ENCODE measurements at places on chromosomes 5 and 9. TPM values are rescaled to one million over a fixed set of nuclear protein-coding genes. Genes with fewer than 3 reads are reported as not detected.

GRCh38 chr9:120507936-120508510 lies 71.9 kb downstream of the CDK5RAP2 start:
- no peak for DNase-seq

LRRC70 gene
- total RNA-seq, result 4.5 TPM

- no peak for DNase-seq
These were observed 2.9 kb downstream of the CDKN2A start for GRCh38 chr9:21991072-21991959.

DNA sequence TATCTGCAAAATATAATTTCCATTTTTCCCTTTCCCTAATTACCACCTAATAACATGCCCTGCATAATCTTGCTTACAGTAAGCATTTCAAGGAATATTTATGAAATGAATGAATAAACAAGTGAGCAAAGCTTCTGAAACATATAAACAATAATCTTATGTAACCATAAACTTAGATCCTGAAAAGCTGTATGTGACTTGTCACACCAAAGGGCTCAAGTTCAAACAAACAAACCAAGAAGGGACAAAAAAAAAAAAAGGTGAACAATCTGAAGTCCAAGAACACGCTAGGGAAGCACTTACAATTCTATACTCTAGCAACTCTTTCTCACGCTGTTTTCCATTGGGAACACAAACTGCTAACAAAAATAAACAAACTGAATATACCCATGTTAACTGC lies 36.3 kb downstream of the PLPP1 start:
- DNase-seq, result no peak

SLU7 gene
- total RNA-seq, result 65.6 TPM

HTR1A gene
- total RNA-seq, result not detected

TUSC1 gene
- 23.7 TPM for total RNA-seq

GRCh38 chr5:72418271-72418670 lies 88.9 kb downstream of the ZNF366 start:
- DNase-seq, result no peak

MAN2A1 gene
- total RNA-seq, result 41.8 TPM

TRAF1 gene
- 4.9 TPM for total RNA-seq

ZNF454 gene
- 0.34 TPM for total RNA-seq

DNA sequence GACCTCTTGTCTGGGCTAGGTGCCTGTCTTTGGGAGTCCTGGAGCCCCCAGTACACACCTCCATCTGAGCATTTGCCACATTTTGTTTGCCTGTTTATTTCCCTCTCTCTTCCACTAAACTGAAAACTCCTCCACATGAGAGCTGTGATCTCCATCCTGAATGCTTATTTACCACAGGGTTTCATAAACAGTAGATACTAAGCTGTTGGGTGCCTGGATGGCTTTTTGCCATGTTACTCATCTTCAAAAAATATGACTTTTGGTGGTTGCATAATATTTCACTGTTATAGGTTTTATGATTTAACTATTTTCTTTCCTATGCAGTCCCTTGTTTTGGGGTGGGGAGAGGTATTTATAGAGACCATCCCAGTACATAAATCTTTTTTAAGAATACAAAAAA lies 99.6 kb downstream of the APBA1 start:
- no peak for DNase-seq

DNA sequence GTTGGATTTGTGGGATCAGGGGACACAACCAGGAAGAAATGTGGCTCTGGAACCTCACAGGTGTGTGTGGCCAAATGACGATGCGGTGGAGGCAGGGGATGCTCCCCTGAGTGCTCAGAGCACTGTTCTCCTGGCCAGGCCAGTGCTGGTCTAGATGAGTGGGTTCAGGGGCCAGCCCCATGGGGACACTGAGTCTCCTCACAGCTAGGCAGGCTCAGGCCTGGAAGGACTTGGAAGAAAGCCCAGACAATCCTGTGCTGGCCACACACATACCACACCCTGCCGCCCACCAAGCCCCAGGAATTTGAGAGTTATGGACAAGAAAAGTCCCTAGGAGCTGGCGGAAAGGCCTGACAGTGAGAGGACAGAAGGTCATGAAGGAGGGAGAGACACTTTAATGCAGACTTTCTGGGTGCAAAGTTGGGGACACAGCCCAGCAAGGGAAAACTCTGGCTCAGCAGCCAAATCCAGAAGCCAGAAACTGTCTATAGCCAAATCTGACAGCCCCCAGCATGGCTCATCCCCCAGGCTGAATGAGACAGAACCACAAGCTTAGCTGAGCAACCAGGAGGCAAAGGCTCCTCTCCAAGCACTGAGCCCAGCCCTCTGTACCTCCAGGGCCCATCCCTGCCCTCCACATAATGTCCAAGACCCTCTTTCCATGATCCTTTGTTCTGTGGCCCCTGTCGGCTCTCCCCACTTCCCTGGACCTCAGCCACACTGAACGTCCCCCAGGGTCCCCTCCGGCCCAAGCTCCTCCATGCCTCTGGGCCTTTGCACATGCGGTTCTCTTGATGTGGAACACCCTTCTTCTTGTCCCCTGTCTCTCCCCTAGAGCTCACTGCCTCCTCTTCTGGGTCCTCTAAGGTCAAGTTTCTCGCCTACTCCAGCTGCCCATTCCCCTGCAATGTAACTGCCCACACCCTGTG lies 22.4 kb downstream of the LHX6 start:
- no peak for DNase-seq
